ENCODE measurements at places on chromosomes 4 and X. TPM values are rescaled to one million over a fixed set of nuclear protein-coding genes. Genes with fewer than 3 reads are reported as not detected.

GYPB gene
- not detected for total RNA-seq

DNA sequence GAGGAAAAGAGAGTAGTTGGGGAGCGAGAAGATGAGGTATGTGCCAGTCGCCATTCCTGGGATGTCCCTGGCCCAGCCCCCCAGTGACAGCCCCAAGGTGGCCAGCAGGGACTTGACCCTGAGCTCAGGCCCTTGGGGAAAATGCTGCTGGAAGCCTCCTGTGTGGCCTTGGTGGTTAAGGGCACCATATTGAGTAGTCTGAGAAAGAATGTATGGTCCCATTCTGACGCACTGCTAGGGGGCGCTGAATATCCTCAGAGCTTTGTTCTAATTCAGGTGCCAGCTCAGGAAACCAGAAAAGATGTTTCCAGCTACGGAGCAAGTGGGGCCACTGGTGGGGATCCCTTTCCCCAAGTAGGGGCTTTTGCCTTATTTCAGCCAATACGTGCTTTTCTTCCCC, 14.0 kb upstream of the UBA6 start:
- DNase-seq = no peak

DNA sequence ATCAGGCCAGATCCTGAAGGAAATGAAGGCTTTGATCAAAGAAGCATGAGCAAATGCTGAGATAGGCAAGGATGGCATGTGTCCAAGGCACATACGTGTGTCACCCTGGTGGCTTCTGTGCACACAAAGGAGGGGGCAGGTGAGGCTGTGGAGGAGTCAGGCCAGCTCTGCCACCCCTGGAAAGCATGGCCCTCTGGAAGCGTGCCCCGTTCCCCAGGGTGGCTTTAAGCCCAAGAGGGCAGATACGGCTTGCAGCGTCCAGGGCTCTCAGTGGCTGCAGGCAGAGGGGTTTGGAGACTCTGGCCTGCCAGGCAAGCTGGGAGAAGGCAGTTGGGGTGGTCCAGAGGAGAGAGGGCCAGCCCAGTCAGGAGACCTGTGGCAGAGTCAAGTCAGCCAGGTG, 25.6 kb downstream of the PNMA6E start:
- DNase-seq = no peak

DNA sequence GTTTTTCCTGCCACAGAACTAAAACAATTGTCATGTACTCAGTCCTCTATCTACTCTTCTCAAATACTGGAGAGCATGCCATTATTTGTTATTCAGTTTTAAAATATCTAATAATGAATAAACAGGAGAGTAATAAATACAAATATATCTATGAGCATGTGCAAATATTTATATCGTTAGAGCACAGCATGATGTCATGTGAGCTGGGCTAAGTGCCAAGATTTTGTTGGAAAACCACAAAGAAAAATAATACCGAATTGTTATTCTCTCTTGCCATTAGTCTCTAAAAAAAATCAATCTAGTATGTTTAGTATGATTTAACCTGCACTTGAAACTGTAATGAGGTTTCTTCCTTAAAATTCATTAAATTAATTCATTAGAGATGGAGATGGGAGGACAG, 97.3 kb downstream of the DDX60 start:
- DNase-seq = no peak

All from upper lobe of right lung (tissue), 1 donor.